ENCODE measurements at places on chromosomes 16 and 17.

DNA sequence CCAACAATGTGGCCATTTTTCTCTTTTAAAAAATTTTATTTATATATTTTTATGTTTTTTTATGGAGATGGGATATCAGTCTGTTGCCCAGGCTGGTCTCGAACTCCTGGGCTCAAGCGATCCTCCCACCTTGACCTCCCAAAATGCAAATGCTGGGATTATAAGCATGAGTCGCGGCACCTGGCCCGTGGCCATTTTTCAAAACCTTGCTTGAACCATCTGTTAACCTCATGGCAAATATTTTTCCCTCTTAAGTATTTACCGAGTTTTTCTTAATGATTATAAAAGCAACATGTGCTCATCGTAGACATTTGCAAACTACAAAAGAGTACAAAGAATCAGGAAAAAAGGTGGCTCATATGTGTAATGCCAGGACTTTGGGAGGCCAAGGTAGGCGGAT, 127.6 kb downstream of the ABCC6 start:
- DNase-seq = no peak

DNA sequence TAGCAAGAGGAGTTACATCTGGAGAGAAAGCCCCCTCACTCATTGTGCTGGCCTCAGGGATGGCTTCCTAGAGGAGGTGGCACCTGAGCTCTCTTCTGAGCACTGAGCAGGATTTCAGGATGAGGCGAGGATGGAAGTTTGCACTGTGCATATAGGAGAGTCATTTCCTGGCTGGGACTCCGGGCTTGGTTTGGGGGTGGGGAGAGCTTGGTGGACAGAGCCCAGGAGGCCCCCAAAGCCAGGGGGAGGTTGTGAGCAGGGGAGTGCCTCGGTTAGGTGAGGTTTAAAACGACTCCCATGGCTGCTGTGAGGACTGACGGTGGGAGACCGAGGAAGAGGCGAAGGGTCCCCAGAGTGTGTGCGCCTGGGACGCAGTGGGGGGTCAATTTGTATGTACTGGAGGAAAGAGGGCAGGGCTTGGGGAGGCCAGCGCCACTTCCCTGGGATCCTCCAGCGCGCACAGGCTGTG, 1.2 kb downstream of the CAMKK1 start:
- no peak for DNase-seq

GRCh38 chr17:32520737-32521404, 34.1 kb downstream of the CDK5R1 start:
- DNase-seq = no peak

GRCh38 chr16:58530179-58530578, 14.9 kb downstream of the SETD6 start:
- DNase-seq = no peak

DNA sequence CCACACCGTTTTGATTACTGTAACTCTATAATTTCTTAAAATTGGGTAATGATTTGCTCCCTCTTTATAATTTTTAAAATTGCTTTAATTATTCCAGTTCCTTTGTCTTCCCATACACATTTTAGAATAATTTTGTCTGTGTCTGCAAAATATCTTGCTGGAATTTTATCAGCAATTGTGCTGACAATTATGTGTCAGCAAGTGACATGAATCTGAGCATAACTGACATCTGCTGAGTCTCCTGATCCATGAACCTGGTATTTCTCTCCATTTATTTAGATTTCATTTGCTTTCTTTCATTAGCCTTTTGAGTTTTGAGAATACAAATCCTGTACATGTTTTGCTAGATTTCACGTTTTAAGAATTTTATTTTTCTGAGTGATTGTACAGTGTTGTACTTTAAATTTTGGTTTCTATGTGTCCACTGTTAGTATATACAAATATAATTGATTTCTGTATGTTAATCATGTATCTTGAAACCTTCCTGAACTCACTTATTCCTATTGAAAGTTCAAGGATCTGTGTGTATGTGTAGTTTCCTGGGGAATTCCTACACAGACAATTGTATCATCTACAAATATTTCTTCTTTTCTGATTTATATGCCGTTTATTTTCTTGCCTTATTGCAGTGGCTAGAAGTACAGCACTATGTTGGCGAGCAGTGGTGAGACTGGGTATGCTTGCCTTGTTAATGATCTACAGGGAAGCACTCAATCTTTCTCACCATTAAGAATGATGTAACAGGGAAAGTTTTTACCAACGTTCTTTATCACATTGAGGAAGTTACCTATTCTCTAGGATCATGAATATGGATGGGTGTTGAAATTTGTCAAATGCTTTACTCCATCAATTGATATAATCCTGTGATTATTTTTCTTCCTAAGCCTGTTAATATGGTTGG, 45.2 kb downstream of the N4BP1 start:
- DNase-seq = no peak

DNA sequence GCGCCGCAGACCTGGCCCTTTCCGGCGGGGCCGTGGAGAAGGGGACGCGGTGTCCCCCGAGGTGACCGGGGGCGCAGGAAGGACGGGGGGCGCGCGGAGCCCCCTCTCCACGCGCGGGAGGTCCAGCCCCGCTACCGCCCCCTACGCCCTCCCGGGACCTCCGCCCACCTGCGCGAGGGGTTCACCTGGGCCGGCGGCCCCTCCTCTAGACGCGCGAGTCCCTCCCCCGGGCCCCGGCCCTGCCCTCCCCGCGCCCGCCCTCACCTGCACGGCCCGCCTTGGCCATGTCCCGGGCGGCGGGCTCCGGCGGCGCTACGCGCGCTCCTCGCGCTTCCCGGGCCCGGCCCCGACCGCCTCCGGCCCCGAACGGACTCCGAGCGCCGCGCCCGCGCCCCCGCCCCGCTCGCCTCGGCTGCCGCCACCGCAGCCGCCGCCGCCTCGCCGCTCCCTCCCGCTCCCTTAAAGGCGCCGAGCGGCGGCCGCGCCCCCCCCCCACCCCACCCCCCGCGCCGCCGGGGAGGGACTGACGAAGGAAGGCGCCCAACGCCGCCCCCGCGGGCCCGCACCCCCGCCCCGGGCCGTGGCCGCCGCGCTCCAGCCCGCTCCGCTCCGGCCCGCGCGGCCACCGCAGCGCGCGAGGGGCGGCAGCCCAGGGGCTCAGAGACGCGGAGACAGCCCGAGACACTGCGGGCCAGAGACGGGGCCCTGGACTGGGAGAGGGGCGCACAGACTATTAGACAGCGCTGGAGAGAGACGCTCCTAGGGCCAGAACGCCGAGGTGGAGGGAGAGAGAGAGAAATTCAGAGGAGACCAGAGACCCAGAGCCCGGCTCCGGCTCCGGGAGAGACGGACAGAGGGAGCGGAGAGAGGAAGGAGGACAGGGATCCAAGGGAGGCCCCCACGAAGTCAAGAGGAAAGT, at the start of gene PITPNM3:
Gene PITPNM3 (minus strand): TSS at position 435 of the 919 bp plus-strand sequence. CDS start 149 bp downstream, at position 286.
- no peak for DNase-seq

GRCh38 chr17:73902416-73903181, 258.4 kb upstream of the SDK2 start:
- no peak for DNase-seq

GRCh38 chr16:10964891-10965326, 20.5 kb downstream of the CLEC16A start:
- DNase-seq = no peak
